ENCODE measurements at places on chromosomes 3 and 15.
A peak's percentile ranks its signal among the peaks of the same experiment; 100 is the strongest.

DNA sequence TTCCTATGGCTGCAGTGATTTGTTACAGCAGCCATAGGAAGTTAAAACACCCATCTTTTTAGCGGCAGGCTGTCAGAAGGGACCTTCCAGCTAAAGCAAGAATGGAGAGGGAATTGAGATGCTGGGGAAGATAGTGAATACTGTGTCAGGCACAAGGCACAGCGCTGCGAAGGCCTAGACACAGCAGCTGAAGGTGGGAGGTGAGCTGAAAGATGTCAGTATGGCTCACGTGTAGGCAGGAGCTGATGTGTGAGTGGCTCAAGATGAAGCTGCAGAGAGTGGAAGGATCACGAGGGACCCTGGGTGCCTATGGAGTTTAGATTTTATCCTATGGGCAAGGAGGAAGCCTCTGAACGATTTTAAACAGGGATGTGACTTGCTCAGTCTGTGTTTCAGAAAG, 44.3 kb downstream of the NMNAT3 start:
- no peak for DNase-seq

DNA sequence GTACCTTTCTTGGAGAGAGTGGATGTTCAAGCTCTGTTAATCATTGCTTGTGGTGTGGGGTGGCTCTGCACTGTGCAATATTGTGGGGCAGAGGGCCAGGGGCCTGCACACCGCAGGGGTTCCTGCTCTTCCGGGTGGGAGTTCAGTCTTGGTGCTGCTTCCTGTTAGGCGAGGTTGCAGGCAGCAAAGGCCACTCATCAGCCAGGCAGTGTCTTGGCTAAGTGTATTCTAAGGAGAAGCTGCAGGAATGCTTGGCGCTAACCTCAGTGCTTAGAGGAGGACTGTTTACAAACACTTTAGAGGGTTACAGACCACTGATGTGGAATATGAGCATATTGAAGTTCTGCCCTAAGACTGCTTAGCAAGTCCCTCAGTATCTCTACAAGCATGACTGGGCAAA, 81.7 kb downstream of the CEP63 start:
- DNase-seq = no peak

GRCh38 chr3:64687781-64688604, at the start of gene ADAMTS9:
Gene ADAMTS9, minus strand, starts transcription at chr3:64688000. Its CDS starts 343 bp downstream, at chr3:64687657.
- no peak for DNase-seq

GRCh38 chr3:27568393-27568792, 84.2 kb upstream of the SLC4A7 start:
- DNase-seq = peak; percentile 40

DNA sequence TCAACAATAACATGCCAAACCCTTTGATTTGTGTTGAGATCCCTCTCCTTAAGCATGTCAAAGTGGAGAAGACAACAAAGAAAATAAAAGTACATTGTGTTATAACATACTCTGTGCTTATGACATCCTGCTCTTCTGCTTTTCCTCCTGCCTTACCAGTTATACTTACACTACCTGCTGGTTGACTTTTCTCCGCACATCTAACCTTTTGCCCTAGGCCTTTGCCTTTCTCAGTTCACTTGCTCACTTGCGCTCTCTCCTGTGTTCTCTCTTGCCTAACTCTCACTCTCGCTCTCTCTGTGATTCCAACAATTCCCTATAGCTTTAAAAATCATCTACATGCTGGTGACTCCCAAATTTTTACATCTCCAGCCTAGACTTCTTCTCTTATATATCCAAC, 5.7 kb downstream of the DNAH12 start:
- DNase-seq = no peak

- DNase-seq = no peak
Observed at GRCh38 chr3:79587150-79587549, 180.6 kb downstream of the ROBO1 start.

DNA sequence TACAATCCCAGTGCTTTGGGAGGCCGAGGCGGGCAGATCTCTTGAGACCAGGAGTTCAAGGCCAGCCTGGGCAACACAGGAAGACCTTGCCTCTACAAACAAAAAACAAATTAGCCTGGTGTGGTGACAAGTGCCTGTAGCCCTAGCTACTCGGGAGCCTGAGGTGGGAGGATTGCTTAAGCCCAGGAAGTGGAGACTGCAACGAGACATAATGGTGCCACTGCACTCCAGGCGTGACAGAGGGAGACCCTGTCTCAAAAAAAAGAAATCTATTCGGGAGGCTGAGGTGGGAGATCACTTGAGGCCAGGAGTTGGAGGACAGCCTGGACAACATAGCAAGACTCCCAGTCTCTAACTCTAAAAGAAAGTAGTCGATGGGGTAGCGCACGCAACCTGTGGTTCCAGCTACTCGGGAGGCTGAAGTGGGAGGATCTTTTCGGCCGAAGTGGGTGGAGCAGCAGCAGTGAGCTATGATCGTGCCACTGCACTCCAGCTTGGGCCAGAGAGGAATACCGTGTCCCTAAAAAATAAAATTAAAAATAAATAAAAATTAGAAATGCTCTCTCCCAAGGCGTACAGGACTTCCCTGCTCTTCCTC, 775 bp downstream of the C3orf33 start:
- DNase-seq = no peak

All from NCI-H1092 (cell line).